ENCODE measurements at places on chromosomes 6 and 20.
A peak's percentile ranks its signal among the peaks of the same experiment; 100 is the strongest.

DNA sequence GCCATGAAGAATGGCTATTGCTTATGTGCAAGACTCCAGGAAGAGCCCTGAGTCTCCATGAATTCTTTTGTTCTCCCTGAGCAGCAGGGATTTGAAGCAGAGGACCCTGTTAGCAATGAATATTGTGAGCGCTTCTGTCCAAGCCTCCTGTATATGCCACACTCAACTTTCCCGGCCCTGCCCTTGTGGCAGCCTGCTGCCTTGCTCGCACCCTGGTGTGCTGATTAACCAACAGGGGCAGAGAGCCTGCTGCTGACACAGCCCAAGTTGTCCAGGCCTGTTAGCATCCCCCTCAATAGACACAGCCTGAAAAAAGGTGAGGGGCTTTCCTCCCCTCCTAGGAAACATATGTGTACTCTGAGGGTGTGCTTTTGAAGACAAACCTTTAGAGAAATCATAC, 131.4 kb downstream of the BMP2 start:
- DNase-seq, result no peak

DNA sequence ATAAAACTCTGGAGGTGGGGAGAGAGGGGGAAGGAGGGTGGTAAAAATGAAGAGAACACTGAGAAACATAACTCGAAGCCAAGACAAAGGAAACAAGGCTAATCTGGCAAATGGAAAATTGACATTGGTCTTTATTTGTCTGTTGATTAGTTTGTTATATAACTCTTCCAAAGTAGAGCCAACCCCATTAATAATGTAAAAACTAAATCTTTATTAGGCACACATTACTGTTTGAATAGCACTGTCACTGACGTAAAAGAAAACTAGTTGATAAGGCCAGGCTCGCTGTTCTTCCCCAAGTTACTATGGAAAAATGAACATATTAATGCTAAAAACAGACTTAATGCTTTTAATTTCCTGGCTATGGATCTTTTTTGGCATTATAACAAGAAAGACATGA, 110.0 kb downstream of the MAP3K5 start:
- DNase-seq, result no peak

DNA sequence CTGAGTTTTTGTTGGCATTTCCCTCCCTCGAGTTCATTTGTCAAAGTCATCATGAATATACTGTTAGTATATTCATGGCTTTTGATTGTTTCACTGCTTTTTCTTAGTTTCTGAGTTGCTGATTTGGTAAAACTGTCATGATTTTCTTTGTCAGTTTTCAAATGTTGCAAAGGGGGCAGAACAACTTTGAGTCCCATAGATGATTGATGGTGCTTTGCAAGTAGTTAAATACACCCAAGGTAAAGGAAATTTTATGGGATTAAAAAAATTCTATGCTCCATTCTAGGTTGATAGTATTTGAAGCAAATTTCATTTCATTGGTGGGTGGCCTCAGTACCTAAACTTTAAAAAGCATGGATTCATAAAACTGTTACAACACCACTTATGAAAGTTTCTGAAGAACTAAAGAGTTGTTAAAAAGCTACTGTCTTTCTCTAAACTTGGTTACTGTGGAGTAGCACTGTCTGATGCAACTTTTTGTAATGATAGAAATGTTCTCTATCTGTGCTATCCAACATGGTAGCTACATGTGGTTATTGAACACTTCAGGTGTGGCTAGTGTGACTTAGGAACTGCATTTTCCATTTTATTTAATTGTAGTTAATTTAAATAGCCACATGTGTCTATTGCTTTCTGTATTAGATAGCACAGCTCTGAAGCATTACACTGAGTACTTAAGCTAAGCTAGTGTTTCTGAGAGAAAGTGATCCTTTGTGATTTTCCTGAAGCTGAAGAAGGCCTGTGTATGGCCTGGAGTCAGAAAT, 153.6 kb downstream of the ZFAND3 start:
- DNase-seq, result no peak

DNA sequence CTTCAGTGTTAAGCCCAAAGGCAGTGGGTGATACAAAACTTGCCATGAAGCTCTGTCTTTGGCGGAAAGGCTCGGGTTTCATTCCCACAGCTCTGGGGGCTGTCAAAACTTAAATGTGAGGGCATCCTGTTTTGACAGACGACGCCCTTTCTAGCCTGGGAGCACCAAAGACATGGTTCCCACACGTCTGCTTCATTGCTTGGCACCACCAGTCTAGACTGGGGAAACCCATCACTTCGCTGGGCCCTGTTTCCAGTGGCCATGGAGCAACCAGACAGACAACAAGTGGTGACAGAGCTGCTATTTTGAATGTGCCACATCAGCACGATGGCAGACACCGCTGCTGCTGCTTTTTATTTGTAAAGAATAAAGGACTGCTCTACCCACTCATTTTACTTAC, 127.5 kb downstream of the SASH1 start:
- DNase-seq, result no peak

DNA sequence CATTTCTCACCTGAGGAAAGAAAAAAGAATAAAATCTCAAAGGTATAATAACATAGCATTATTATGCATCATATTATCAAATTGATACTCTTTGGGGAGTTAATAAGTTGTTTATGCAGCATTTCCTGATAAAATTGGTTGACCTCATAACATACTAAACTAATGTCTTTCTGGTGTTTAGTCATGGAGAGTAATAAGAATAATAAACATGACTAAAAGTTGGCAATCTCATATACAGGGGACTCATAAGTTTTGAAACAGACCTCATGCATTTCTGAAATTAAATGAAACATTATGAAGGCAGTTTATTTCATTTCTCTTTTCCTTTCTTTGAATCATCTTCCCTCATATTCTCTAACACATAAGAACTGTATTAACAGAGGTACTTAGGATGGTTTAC, 60.5 kb upstream of the PRDM1 start:
- no peak for DNase-seq

GRCh38 chr20:49742948-49743347, 29.3 kb upstream of the B4GALT5 start:
- no peak for DNase-seq

GRCh38 chr6:111727802-111728201, 122.1 kb upstream of the TRAF3IP2 start:
- DNase-seq, result no peak

GRCh38 chr6:1738558-1739081, 128.9 kb downstream of the FOXC1 start:
- no peak for DNase-seq

DNA sequence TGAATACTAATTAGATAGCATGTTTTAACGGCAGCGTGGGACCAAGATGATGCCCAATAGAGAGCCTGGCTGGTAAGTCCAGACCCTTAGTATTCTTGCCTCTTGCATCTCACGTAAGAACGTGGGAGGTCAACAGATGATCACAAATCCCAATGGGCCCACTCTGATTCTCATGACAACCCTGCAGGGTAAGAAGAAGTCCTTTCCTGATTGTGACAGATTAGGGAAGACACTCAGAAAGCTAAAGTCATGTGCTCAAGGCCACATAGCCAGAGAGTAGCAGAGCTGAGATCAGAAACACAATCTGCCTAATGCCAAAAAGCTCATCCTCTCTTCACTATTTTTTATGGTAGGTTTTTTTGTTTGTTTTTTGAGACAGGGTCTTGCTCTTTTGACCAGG, 103.8 kb downstream of the RALGAPA2 start:
- no peak for DNase-seq

GRCh38 chr6:144073024-144073423, 22.3 kb downstream of the SF3B5 start:
- no peak for DNase-seq

GRCh38 chr6:582370-582769, 74.5 kb downstream of the HUS1B start:
- no peak for DNase-seq

GRCh38 chr6:145530454-145530853, 204.9 kb downstream of the EPM2A start:
- DNase-seq, result no peak

- DNase-seq, result no peak
Measured at GRCh38 chr20:62896526-62896925, 29.8 kb downstream of the DIDO1 start.

- DNase-seq, result no peak
Measured at GRCh38 chr6:148758492-148758891, 11.7 kb downstream of the UST start.

- no peak for DNase-seq
Measured at GRCh38 chr20:50717974-50718761, 13.2 kb upstream of the PARD6B start.

- DNase-seq, result peak; percentile 96
Measured at GRCh38 chr6:32838114-32838958, at the start of gene TAP2. Gene TAP2 (minus strand): TSS chr6:32838739. CDS start chr6:32838233, 506 bp downstream.

GRCh38 chr20:48146877-48147276, 361.6 kb upstream of the SULF2 start:
- DNase-seq, result no peak

DNA sequence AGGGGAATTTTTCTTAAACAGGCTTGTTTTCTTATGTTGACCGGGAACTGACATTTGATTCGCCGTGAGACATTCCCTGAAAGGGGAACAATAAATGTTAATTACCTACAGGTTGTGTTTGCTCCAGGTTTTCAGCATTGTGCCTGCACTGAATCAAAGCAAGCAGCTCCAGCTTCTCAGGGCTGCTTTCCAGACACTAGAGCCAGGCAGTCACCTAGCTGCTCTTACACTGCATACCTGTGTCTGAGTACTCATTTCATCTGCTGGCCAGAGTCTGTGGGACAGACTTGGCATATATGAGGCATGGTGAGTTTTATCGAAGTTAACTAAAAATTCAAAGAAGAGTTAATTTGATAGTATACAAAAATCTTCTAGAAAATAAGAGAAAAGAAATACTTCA, 951.8 kb upstream of the MAP3K7 start:
- DNase-seq, result no peak

DNA sequence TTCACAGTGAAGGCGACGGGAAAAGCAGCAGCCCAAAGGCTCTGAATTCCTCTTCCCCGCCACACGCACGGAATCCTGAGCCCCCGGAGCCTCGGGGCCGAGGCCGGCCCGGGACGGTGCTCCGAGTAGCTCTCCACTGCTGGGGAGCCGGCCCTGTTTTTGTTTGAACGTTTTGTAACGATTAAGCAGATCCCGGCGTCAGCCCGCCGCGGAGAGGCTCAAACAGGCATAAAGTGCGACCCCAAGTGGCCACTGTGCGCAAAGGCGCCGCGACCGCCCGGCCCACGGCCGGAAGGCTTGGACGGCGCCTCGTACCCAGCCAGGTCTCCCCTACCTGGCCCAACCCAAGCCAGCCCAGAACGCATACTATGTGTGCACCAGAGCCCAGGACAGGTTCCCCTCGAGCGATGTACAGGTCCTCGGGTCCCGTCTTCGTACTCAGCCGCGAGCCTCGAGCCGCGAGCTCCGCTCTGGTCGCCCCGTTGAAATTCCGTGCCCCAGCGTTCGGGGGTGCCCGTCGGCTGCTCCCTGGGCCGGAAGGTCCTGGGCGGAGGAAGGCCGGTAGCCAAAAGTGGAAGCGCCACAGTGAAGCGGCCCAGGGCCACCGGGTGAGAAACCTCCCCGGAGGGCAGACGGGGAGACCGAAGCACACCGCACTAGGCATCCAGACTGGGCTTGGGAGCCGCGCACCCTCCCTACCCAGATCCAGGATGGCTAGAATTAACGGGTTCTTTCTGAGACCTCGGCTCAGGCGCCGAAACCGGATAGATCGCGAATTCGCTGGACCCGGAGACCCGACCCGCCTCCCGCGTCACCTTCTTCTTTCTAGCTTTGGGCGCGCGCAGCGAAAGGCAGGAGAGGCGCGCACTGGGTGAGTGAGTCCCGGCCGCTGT, 1.2 kb upstream of the MAFB start:
- DNase-seq, result no peak
